Parietal lobe (tissue), 2 donors: ENCODE measurements at places on chromosomes 12 and 14. TPM values are rescaled to one million over a fixed set of nuclear protein-coding genes. Genes with fewer than 3 reads are reported as not detected.

The IL26 gene
- not detected for total RNA-seq

The COPZ1 gene
- total RNA-seq = 54.8 TPM

The IFNG-AS1 gene
- 0.31 TPM for total RNA-seq

The LUM gene
- 4.4 TPM for total RNA-seq

The RD3L gene
- not detected for total RNA-seq

The LGR5 gene
- 0.31 TPM for total RNA-seq

The ACOT6 gene
- not detected for total RNA-seq

The PITPNM2 gene
- total RNA-seq = 20.3 TPM
